Germinal center (tissue), 1 donor: ENCODE measurements at places on chromosomes 5 and 9.

DNA sequence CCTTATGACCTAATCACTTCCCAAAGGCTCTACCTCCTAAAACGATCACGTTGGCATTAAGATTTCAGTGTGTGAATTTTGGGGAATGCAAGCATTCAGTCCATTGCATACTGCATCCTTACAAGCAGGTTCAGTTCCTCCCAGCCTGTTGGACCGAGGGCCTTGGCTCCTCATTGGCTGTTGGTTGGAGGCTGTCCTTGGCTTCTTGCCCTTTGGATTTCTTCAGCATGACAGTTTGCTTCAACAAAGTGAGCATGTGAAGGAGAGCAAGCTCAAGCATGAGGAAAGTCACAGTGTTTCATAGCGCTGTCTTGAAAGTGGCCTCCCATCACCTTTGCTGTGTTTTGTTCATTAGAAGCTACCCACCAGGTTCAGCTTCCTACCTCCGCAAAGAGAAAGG is 109.5 kb downstream of the GADD45G start:
- no peak for DNase-seq

- no peak for DNase-seq
Observed at GRCh38 chr5:180438785-180439780, 55.1 kb upstream of the CNOT6 start.

DNA sequence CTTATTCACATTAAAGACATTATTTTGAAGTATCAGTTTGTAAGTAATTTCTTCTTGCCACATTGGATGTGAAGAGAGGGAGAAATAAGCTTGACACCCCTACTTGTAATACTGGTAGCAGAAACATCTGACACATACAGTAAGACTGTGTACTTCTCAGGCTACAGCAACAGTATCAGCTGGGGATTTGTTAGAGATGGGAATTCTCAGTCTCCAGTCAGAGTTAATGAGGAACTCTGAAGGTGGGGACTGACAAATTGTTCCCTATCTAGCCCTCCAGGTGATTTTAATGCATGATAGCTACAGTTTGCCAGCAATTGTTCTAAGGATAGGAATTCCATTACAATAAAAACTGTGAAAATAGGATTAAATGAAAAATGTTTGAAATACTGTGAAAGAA is 524.8 kb downstream of the PRR16 start:
- DNase-seq, result no peak

DNA sequence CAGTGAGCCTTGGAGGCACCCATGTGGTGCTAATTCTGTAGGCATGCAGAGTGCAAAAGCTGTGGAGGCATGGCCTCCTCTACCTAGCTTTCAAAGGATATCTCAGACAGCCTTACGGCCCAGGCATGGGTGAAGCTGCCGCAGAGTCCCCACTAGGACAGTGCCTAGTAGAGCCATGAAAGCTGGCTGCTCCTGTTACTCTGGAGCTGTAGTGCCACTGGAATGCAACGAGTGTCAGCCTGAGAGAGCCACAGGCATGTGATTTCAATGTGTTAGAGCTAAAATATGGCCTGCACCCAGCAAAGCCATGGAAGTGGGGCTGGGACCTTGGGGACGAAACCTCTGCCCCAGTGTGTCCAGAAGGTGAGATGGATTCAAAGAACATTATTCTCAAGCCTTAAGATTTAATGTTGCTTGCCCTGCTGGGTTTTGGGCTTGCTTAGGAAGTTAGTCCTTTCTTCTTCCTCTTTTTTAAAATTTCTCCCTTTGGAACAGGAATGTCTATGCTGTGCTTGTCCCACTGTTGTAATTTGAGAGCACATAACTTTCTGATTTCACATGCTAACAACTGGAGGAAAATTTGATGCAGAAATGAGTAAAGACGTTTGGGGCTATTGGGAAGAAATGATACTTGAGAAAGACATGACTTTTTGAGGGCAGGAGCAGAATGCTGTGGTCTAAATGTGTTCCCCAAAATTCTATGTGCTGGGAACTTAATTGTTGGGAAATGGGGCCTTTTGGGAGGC is 298.4 kb downstream of the PSAT1 start:
- DNase-seq, result no peak

DNA sequence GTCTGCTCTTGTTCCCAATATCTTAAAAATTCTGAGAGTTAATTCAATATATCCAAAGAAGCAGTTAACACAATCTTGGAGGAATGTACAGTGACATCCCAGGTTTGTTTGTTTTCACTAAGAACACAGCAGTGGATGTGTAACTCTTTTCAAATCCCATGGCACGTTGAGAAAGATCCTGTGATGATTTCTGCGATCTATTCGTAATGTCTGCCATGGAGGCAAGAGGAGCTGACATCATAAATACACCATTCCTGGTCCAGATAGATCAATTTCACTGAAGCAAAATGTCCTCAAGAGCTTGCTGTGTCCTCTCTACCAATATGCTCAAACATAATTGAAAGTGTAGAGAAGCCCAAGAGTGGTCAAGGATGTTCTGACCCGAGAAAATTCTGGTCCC is 252.8 kb upstream of the TRIM32 start:
- DNase-seq, result no peak

- DNase-seq, result no peak
Observed at GRCh38 chr5:91176288-91177016, 206.7 kb downstream of the ARRDC3 start.
